ENCODE measurements at places on chromosomes 6 and 20. TPM values are rescaled to one million over a fixed set of nuclear protein-coding genes. Genes with fewer than 3 reads are reported as not detected.

DNA sequence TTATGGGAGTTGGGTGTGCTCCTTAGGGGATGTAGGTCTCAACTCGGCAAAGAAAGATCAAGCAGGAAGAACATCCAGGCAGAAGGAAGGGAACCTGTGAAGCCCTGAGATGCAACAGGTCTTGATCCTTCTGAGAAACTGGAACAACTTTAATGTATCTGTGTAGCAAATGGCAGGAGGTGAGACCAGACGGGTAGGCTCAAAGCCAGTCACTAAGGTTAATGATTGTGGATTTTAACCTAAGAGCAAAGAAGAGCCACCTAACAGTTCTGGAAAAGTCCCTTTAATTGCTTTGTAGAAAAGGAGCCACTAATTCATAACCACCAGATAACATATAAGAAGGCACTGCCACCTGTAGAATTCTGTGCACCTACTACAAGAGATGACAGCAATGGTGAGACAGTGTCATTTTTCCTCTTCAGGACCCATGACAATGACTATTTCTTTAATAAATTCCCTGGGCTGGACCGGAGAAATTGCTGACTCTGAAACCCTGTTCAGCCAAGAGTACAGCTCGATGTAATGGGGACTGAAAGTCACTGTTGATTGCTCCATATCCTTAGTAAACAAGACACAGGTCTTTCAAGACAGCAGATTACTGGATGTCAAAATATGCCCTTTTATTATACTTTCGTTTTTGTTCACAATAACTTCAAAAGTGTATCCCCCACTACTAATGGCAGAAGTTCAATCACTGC is 326.2 kb downstream of the CBLN4 start:
- DNase-seq = no peak

- no peak for DNase-seq
These were observed 140.9 kb downstream of the EDN3 start for GRCh38 chr20:59441306-59441705.

DNA sequence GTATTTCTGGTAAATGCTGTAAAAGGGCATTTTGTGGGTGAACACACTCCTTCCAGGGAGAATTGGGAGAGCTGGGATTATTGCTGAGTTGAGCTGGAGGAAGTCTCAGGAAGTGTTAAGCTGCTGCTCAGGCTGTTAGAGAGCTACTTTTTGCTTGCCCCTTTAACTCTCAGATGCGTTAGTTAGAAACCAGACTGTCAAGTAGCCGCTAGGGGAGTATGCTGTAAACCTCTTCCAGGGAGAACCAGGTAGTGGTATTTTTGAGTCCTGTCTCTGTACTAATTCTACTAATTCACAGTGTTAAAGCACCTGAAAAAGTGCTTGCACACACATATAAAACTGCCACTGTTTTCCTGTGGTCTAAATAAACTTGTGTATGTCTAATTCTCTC is 6.6 kb upstream of the GFRAL start:
- DNase-seq = no peak

- peak; percentile 31 for DNase-seq
These were observed 30.8 kb downstream of the SF3B5 start for GRCh38 chr6:144064402-144065212.

DNA sequence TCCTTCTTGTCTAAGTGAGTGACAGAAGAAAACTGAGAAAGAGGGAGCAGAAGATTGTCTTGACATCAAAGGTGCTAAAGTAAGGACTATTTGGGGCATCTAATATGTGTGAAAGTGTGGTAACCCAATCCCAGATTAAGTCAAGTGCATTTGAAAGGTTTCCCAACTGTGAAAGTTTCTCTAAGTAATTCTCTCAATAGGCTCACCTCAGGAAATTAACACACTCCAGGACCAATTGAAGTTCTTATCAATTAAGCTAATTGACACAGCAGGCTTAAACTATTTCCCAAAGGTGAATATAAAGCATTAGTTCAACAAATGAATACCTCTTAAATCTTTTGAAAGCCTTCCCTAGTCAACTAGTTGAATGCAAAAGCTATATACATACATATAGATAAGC is 212.8 kb upstream of the FUT9 start:
- DNase-seq = no peak

DNA sequence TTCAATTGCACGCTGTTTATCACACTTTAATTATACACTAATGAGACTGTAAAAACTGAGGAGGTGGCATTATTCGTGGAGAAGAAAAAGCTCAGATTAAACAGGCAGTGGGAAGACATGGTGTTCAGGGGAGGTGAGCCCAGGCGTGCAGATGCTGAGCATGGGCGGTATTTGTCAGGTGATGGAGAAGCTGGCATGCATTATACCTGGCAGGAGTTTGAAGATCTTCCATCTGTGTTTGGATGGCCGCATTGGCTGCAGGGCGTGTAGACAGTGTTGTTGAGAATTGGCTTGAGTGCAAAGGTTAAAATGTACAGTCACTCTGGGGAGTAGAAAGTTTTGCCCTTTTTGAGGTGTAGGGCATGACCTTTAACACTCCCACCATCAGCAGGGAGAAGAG is 213.8 kb downstream of the ERMARD start:
- DNase-seq = no peak

DNA sequence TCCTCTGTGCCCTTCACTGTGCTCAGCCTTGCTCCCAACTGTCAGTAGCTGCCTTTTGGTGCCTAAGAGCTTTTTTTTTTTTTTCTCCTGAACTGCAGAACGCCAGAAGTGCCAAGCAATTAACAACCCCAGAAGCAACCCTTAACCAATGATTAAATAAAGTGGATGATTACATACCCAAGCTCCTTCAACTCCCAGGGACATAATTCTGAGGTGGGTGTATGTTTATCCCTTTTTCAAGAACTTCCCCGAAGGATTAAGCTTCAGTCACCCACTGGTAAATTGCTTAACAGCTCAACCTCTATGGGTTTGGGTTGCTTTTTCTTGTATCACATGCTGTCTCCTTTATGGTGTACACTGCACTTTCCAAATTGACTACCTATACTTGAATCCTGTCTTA is 41.1 kb downstream of the KLHL31 start:
- peak; percentile 40 for DNase-seq

- DNase-seq = no peak
These were observed 70.1 kb downstream of the RNF144B start for GRCh38 chr6:18457065-18457737.

DNA sequence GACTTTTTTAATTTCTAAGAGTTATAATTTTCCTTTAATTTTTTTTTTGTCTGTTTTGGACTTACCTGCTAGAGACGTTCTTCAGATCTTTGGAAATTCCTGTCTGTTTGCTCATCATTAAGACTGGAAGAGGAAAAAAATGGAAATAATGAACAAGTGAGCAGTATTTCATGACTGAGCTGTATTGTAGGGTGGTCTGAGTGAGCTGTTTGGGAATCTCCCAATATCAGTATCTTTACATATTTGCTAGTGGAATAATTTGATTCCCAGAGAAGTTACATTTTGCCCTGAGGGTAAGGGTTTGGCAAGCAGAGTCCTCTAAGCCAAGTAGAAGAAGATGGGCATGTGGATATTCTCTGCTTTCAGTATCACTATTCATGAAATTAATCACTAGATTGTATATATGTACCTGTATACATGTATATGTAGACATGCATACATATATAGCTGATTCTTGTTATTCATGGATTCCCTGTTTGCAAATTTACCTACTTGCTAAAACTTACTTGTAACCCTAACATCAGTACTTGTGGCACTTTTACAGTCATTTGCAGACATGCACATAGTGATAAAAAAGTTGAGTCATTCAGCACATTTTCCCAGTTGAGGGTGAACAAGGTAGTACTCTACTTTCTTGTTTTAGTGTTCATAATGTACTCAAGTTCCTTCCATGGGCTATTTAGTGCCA is 13.5 kb downstream of the ZC2HC1B start:
- no peak for DNase-seq

- DNase-seq = no peak
These were observed 11.5 kb upstream of the CST7 start for GRCh38 chr20:24937579-24937978.

DNA sequence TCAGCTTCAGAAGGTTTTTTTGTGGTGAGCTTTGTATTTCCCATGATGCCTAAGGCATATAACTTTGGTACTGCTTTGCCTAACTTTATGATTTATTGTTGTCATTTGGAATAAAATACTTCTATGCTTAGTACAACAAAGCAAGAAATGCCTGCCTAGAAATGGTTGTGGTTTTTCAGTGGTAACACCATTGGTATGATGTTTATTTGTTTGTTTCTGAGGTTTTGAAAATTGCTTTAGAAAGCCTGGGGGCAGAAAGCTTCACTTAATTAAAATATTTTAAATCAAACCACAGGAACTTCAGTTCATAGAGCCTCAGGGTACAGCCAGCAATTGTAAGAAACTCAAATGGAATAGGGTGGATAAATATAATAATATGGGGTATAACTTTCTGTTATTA is 351.2 kb upstream of the MAP3K7 start:
- DNase-seq = no peak

DNA sequence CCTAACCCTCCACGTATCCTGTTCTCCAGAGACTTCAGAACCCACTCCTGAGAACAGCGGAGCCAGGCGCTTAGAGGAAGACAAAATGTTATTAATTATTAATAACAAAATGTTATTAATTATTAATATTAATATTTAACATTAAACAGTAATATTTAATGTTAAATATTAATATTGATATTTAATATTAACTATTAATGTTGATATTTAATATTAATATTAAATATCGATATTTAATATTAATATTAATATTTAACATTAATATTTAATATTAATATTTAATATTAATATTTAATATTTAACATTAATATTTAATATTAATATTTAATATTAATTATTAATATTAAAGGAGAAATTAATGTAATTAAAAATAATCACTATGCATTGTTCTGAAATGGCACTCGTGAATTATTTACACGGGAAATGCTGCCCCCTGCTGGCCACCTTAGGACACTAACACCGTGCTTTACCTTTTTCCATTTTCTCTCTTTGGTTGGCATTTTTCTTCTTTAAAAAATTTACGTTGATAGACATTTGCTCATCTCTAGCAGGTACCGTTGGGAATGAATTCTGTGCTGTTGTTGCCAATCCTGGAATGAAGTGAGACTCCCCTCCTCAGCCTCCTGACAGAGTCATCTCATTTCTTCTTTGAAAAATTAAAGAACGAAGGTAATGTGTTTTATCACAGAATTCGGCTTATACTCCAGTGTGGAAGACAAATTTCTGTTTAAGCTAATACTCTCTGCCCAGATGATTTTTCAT is 7.5 kb upstream of the GGTLC1 start:
- peak; percentile 4 for DNase-seq

GRCh38 chr6:37653933-37654565 is 43.6 kb downstream of the MDGA1 start:
- peak; percentile 52 for DNase-seq

DNA sequence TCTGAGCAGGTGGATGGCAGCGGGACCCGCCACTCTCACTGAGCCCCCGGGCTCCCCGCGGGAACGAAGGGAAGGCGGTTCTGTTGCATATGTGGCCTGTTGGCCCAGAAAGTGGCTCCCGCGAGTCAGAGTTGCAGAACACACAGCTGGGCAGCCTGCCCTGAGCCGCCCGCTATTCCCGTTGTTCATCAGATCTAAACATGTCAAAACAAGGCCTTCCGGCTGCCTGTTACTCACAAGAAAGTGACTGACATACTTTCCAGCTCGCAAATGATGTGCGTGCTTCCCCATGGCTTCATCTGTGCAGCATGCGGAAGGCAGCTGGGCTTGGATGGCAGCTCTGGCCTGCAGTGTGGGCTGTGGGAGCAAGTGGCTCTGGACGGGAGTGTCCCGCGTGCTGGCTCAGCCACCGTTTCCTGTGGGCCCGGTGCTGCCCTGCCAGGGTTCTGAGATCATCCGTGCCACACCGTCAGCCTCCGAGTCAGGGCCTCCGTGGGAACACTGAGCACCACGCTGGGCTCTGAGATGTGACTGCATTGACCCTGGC is 227.3 kb downstream of the ERMARD start:
- DNase-seq = peak; percentile 35

DNA sequence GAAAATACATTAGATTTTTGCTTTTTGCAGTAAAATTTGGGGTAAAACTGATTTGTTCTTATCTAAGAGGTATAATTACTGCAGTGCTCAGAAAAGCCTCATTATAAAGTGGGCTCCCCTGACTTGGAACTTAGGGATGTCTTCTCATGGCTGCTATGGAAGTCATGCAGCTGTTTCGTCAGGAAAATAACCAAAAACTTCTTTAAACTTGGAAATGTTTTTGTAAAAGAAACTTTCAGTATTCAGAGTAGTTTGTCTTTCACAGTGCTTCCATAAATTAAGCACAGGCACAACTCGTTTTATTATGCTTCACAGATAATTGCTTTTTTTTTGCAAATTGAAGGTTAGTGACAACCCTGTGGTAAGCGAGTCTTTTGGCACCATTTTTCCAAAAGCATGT is 6.8 kb downstream of the MAPK14 start:
- no peak for DNase-seq

DNA sequence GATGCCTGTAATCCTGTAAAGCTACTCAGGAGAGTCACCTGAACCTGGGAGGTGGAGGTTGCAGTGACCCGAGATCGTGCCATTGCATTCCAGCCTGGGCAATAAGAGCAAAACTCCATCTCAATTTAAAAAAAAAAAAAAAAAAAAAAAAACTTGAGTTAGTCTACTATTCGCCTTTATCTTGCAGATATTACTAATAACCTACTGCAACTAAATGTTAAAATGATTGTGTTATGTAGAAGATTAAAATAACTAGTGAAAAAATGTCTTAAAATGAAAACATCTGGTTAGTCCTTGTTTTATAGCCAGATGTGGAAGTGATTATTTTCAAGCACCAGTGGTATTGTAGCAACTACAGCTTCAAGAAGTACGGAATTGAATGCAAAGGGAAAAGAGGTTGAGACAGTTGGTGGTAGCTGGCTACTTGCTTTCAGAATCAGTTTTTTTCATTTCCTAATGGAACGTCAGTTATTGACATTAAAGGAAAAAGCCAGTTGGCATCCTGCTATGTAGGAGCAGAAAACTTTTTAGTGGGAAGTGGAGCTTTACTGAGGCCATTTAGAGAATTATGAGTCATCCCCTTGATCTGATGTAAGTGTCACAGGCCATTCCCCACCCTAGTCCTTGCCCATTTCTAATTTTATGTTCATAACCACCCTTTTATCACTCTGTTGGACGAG is 43.8 kb upstream of the DYNLRB1 start:
- DNase-seq = peak; percentile 13

GRCh38 chr6:169906004-169906687 is 154.7 kb downstream of the ERMARD start:
- DNase-seq = no peak

DNA sequence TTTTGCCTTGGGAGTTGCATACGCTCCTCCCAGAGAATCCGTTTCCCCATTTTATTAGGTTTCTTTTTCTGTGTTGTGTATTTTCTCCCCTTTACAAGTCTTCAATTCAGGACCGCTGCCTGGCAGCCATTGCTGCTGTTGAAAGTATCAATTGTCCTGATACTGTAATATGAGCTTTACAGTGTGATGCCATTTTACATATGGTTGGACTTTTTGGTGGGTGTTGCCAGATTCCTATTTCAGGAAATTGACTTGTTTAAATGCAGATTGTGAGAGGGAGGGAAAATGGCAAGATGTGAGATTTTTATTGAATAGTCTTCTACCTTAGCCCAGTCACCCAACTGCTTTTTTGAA is 1.2 kb downstream of the PANK2 start:
- no peak for DNase-seq

- peak; percentile 4 for DNase-seq
These were observed 43.8 kb downstream of the RALGAPA2 start for GRCh38 chr20:20668639-20669038.

The GINS1 gene
- 37.1 TPM for total RNA-seq

The C6orf163 gene
- total RNA-seq = 0.63 TPM

The CD40 gene
- not detected for total RNA-seq

The PLTP gene
- 0.30 TPM for total RNA-seq

The FOXC1 gene
- 7.0 TPM for total RNA-seq

The ZNF334 gene
- total RNA-seq = 0.54 TPM

The MUC21 gene
- total RNA-seq = not detected
